ENCODE measurements at places on chromosomes 3 and 15.

DNA sequence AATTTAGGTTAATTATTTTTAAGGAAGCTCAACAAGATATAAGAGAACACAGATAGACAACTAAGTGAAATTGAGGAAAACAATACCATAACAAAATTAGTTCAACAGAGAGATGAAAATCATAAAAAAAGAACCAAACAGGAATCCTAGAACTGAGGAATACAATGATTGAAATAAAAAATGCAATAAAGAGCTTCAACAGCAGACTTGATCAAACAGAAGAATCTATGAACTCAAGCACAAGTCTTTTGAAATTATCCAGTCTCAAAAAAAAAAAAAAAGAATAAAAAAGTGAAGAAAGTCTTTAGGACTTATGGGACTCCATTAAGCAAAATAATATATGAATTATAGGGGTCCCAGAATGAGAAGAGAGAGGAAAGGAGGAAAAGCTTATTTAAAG lies 42.0 kb upstream of the GNB4 start:
- DNase-seq, result no peak

DNA sequence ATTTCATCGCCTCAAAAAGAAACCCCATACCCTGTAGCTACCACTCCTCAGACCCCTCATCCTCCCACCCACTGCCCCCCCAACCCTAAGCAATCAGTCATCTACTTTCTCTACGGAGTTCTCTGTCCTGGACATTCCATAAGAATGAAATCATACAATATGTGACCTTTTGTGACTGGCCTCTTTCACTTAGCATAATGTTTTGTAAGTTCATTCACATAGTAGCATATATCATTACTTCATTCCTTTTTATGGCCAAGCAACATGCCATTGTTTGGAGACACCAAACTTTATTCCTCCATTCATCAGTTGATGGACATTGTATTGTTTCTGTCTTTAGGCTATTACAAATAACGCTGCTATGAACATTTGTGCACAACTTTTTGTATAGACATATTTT lies 64.2 kb downstream of the TNIK start:
- no peak for DNase-seq

DNA sequence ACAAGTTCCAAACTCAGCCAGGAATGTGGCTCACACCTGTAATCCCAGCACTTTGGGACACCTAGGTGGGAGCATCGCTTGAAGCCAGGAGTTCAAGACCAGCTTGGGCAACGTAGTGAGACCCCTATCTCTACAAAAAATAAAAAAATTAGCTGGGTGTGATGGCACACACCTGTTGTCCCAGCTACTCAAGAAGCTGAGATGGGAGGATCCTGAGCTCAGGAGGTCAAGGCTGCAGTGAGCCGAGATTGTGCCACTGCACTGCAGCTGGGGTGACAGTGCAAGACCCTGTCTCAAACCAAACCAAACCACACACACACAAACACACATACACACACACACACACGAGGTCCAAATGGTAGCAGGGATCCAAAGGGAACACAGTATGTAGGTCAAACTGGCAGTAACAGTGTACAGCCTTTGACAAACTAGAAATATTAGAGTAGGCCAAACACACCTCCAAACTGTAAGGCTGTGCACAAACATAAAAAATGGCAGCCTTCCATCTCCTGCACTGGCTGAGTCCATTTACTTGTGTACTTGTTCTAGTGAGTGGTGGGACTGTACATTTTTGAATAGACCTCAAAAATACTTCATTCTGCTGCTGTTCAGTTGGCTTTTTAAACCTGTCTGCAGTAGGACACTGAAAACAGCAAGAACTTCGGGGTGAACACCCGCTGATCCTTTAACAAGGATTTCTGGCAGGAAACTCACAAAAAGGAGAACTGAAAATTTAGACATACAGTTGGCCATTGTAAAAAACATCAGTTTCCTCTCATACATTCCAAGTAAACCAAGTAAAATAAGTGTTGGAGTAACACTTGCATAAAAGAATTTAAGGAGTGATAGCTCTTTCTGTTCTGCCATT lies 33.6 kb downstream of the INTS14 start:
- DNase-seq, result no peak

DNA sequence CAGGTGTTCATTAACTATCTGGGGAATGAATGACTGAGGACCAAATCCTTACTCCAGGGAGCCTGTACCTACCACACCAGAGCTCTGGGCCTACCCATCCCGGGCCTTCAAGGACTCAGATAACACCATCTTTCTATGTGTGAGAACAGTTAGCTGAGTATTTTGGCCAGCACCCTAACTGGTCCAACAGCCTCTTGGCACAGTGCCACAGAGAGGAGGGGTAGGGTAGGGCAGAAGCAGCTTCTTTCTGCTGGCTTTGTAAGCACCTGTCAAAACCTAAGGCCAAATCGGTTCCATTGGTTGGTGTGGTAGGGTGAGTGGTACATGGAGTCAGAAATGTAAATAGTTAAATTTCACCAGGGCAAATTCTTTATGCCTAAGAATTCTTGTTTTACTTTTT lies 26.7 kb downstream of the ISL2 start:
- no peak for DNase-seq

GRCh38 chr3:115330430-115330829 lies 183.3 kb upstream of the ZBTB20 start:
- no peak for DNase-seq
